Neural crest cell (in vitro differentiated cells): ENCODE measurements at places on chromosomes 5 and 9.

DNA sequence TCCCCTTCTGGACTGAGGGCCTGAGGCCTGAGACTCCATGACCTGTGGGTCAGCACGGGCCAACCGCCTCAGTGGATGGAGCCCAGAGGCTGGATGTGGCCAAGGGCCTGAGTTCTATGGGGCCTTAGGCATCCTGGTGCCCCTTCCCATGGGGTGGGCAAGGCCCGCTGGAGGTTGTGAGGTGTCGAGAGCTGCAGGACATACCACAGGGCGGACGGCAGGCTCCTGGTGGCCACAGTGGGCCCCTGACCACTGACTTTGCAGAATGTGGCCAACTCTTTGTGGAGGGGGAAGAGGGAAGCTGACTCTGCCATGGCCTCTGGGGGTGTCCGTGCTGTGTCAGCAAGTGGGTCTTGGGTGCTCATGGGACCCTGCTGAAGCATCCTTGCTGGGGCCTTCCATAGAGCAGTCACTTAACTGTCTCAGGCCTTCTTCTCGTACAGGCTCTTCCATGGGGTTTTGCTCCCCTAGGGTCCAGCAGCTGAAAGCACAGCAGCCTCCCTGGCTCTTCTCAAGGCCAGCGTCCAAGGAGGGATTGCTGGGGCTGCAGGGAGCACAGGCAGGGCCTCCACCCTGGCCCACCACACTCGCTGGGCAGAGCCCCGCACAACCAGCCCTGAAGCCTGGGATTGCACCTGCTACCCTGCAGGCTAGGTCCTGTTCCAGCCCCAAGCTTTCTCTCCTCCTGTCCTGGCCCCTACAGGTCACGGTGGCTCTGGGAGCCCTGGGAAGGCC lies 21.6 kb upstream of the SLC9A3 start:
- DNase-seq = no peak

DNA sequence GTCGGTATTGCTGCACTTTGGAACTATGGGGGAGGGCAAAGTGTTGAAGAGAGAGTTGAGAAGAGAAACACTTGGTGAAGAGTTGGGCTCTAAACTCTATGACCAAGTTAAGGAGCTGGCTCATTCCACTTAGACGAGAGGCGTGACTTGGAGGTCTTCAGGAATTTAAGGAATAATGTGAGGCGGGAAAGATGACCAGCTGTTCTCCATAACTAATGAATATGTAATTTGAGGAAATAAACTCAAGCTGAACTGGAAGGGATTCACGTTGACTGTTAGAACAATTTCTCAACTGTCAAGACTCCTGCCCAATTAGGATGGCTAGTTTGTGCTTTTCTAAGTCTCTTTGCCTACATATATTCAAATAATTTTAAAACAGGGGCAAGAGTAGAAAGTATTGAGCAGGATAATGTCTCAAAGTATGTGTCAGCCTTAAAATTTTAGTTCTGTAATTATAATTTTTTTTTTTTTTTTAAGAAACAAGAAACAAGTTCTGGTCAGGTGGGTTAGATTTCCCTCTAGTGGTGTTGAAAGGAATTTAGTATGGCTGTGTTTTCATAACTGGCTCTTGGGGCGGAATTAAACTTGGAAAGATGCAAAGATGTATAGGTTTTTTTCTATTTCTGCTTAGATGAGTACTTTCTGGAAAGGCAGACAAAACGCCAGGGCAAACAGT lies 33.4 kb downstream of the TMEM252 start:
- DNase-seq = no peak

GRCh38 chr9:23587433-23587832 lies 238.6 kb downstream of the ELAVL2 start:
- DNase-seq = no peak

DNA sequence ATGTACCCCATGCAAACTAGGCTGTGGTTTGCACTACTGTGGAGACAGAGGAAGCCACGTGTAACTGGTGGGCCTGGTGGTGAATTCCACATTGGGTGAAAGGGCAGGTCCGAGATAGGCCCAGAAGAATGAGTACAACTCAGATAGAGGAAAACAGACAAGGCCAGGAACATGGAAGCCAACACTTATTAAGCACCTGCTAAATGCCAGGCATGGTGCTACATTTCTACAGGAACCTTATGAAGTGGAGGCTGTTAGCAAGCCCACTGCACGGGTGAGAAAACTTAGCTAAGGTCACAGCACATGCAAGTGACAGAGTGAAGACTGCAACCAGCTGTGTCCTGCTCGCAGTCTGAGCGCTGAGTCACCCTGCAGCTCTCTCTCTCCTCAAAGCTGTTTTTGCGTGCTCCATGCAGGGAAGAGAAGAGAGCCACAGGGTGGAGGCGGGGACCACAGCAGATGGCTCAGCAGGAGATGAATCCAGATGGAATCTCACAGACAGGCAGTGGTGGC lies 65.5 kb upstream of the SPTLC1 start:
- no peak for DNase-seq

- no peak for DNase-seq
These were observed 5.1 kb downstream of the PAIP1 start for GRCh38 chr5:43551731-43552130.

GRCh38 chr5:176134529-176135223 lies 103.5 kb upstream of the SIMC1 start:
- no peak for DNase-seq

- no peak for DNase-seq
These were observed 39.1 kb upstream of the NOTCH1 start for GRCh38 chr9:136584934-136585333.

GRCh38 chr9:96020300-96020791 lies 144.9 kb downstream of the ERCC6L2 start:
- no peak for DNase-seq

DNA sequence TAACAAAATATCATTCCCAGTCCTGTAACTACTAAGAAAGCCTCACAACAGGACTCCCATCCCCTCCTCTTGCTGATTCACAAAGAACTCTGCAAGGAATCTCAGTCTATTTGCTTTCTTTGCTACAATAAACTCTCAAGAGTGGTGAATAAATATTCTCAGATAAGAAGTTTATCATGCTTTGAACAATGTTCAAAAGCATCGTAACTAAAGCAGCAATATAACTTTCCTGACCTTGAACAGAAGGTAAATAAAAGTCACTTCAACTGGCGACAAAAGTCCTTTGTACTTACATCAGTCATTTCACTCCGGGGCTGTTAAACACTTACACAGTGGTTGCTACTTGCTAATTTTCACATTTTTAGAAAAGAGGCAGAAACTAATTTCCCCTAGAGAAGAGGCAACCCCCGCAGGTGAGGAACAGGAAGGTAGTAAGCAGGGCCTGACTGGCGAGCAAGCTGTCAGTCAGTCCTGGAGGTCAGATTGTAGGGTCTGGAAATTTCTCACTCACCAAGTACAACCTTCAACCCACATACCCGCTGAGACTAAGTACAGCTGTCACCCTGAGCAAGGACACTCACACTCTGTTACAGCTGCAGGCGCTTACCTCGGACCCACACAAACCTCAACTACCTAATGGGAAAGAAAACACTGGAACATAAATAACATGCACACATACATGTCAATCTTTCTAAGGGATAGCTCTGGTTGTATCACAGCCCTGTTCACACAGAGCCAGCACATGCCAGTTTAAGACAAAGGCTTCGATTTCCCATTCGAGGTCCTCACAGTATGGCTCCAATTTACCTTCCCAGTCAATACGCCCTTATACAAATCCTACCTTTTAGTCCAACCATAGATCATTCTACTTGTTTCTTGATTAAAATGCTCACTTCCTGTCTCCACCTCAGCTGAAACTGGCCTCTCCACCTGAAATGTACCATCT lies 104.6 kb upstream of the RETREG1 start:
- DNase-seq = no peak

DNA sequence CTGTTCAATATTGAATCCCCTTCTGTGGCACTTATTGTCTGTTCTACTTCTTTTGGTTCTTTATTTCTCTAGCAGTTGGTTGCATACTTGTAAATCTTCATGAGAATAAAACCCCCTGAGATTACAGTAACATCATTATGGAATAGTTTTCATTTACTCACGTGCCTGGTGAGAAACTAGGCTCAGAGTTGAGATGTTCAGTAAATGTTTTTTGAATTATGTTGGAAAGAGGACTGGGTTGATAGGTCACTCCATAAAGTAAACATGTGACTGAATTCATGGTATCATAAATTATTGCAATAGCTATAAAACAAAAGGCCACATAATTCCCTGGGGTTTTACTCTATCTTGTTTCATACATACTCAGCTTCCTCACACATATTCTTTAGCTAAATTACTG lies 174.2 kb upstream of the C9orf72 start:
- no peak for DNase-seq

DNA sequence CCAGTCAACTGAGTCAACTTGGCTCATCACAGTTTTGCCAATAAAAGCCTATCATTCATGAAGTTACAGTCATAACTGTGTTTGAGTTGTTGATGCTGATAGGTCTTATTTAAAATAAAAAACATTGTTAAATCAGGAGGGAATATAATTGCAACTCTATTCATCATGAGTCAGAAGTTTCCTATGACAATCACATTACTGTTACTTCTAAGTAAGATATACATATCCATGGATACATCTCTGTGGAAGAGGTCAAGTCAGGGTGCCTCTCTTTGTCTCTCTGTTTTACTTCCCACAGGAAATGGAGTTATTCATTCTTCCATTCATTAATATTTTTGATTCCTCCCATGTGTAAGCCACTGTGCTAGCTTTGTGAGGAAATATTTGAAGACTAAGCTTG lies 2015.4 kb upstream of the WWC1 start:
- DNase-seq = no peak

DNA sequence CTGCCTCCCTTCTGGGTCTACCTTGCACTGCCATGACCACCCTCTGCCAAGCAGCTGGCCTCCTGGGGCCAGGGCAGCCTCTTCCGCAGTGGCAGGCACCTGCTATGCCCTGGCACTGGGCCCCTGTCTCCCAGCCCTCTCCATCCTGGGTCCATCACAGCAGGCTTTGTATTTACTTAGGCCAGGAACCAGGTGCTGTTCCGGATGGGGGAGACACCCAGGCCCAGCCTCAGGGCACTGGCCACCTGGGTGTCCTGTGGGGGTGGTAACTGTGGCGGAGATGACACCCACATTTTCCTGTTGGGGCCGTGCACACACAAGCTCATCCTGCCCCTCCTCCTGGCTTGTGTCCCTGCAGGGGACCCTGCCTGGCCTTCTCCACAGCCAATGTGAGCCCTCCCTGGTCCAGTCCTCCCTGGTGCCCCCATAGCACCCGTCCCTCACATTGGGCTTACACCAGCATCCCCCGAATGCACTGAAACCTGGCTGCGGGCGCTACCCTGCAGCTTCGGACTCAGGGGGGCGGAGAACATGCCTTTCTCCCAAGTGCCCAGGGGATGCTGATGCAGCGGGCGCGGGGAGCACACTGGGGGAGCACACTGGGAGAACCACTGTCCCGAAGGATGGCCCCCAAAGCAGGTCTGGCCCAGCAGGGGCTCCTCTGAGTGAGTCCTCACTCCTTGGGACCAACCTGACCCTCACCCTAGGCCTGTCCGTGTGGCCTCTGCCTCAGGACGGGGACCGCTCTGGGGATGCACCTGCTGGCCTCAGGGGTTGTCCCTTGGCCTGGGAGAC lies 17.9 kb downstream of the FAM163B start:
- DNase-seq = no peak

DNA sequence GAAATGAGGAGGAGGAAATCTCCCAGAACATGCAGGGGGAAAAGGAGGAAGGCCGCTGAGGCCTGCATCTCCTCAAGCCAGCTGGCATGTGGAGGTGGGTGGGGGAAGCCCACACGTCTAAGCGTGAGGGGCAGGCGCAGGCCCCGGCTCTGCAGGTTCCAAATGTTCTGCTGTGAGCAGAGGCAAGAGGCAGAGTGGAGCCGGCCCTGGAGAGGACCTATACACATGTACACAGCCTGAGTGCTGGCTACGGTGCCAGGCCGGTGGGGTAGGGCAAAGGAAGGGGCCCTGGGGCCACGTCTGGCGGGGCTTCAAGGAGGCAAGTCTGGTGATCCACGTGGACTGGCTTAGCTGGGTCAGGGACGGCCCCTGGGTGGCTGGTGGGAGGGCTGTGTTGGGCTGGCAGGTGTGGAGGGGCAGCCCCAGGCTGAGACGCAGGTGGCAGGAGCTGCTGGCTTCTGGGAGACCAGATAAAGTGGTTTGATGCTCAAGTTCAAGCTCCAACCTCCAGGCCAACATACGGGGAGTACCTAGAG lies 26.4 kb downstream of the LPCAT1 start:
- no peak for DNase-seq

- no peak for DNase-seq
These were observed 116.7 kb upstream of the SLIT3 start for GRCh38 chr5:169417676-169418075.

DNA sequence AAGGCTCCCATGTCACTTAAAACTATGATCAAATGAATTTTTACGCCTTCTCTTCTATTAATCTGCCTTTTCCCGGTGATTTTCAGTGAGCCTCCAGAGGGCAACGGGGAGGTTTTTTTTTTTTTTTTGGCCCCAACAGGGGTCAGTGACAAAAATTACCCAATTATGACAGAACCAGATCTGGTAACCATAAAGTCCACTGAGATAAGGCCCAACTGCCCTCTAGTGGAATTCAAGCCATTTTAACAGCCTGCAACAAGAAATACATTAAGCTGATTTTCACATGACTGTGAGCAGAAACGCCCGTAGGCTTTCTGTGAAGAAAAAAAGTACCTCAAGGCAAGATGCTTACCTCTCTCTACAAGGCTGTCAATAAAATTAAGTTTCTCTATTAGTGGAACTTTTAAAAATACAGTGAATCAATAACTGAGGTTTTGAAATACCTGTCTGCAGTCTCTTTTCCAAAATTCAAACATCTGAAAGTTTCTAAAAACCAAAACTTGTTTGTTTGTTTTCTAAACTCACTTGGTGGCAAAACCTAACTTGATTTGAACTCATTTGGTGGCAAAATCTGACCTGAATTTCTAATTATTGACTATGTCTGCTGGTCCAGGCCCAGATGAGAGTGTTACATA lies 49.7 kb upstream of the FST start:
- no peak for DNase-seq

- no peak for DNase-seq
These were observed 511.7 kb upstream of the KLF4 start for GRCh38 chr9:108001237-108001636.

DNA sequence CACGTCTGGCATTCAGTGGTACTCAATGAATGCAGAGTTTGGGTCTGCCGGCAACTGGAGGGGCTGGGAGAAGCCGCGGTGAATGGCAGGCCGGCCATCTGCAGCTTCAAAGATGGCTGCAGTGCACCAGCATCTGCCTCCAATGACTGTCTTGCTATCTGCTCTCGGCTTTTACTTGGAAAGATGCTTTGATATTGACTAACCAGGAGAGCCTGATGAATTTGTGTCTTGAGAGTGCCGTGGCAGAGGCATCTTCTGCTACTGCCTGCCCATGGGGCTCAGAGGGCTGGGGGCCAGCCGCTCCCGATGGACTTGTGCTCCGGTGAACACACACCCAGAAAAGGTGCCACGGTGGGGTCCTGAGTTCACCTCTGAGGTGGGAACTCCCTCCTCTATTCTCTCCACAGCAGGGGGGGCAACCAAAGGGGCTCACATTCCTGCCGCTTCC lies 164.5 kb downstream of the COL23A1 start:
- no peak for DNase-seq

DNA sequence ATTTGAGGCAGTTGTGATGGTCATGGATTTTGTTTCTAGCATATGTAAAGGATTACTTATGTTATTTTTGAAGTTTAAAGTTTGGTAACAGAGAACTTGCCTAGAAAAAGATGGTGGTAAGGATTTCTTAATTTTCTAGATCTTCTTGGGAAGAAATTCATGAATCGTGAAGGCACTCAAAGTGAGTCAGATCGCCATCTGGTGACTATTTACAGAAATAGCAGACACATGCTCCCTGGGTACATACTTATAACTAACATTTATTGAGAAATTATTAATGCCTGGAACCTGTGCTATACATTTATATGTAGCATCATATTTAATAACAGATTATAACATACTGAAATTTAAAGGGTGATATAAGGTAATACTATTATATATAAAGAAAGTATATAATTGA lies 299.7 kb downstream of the IZUMO3 start:
- DNase-seq = no peak
